ENCODE measurements at places on chromosomes 5 and 9.

- H3K27ac ChIP-seq, result no peak overlapping the region
- H3K4me3 ChIP-seq, result no peak overlapping the region
- H3K36me3 ChIP-seq, result no peaks in the 10 kb centered on the region
- H3K4me1 ChIP-seq, result no peaks in the 10 kb centered on the region
- peaks cover 4% of the 10 kb centered on the region for H3K27me3 ChIP-seq
Observed at GRCh38 chr5:169503886-169504285, 79.7 kb upstream of the SPDL1 start.

GRCh38 chr9:113556877-113557593 is 93.5 kb downstream of the RGS3 start:
- H3K27me3 ChIP-seq, result no peaks in the 10 kb centered on the region
- peaks cover 51% of the 10 kb centered on the region for H3K4me1 ChIP-seq
- H3K27ac ChIP-seq, result peak overlapping the region; percentile 74
- DNase-seq, result no peak
- H3K36me3 ChIP-seq, result peaks cover 8% of the 10 kb centered on the region
- H3K4me3 ChIP-seq, result no peak overlapping the region

GRCh38 chr5:119387945-119388618 is 32.3 kb downstream of the TNFAIP8 start:
- peaks cover 69% of the 10 kb centered on the region for H3K36me3 ChIP-seq
- no peak overlapping the region for H3K4me3 ChIP-seq
- H3K27ac ChIP-seq, result peak overlapping the region; percentile 91
- DNase-seq, result no peak

GRCh38 chr9:78298046-78298765 is 1.3 kb downstream of the PSAT1 start:
- peak overlapping the region; percentile 91 for H3K4me3 ChIP-seq
- no peaks in the 10 kb centered on the region for H3K27me3 ChIP-seq
- H3K4me1 ChIP-seq, result peaks cover 37% of the 10 kb centered on the region

DNA sequence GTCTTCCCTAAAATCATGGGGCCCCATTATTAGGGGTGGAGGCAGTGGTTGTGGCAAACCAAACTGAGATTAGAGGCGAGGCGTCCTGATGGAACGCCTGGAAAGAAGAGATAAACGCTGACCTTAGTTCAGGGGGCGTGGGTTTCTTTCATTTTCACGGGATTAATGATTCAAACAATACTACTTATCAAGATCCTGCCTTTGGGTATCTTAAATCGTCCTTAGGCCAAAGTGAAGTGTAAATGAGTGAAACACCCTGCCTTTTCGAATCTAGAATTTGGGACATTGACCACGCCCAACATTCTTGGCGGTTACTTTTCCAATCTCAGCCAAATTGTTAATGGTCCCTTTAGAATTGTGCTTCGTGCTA is 1.0 kb upstream of the UBTD2 start:
- peak overlapping the region; percentile 79 for H3K4me3 ChIP-seq
- H3K27me3 ChIP-seq, result no peaks in the 10 kb centered on the region
- peak overlapping the region; percentile 74 for H3K27ac ChIP-seq
- peaks cover 2% of the 10 kb centered on the region for H3K36me3 ChIP-seq
- peaks cover 27% of the 10 kb centered on the region for H3K4me1 ChIP-seq
- no peak for DNase-seq

- no peak overlapping the region for H3K4me3 ChIP-seq
- no peak overlapping the region for H3K27ac ChIP-seq
- no peak for DNase-seq
- no peaks in the 10 kb centered on the region for H3K27me3 ChIP-seq
Observed at GRCh38 chr9:87595610-87596009, 97.9 kb downstream of the DAPK1 start.

DNA sequence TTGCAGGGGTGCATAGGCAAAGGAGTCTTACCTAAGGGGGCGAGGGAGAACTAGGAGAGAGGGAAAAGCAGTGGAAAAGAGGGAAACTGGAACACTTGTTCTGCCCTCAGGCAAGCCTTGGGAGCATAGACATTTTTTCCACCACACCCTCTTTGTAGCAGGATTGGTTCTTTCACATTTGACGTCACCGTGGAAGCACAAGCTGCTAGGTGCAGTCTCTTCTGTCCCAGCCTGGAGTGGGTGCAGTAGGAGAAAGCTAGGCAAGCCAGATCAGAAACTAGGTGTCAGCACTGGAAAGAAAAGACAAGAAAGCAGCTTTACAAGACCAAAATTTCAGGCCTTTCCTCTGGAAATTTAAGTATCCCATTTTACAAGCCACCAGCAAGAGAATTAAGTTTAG is 440.4 kb downstream of the EFNA5 start:
- no peaks in the 10 kb centered on the region for H3K4me1 ChIP-seq
- DNase-seq, result no peak
- H3K27ac ChIP-seq, result no peak overlapping the region
- no peaks in the 10 kb centered on the region for H3K36me3 ChIP-seq
